ENCODE measurements at places on chromosomes 12 and 14.

DNA sequence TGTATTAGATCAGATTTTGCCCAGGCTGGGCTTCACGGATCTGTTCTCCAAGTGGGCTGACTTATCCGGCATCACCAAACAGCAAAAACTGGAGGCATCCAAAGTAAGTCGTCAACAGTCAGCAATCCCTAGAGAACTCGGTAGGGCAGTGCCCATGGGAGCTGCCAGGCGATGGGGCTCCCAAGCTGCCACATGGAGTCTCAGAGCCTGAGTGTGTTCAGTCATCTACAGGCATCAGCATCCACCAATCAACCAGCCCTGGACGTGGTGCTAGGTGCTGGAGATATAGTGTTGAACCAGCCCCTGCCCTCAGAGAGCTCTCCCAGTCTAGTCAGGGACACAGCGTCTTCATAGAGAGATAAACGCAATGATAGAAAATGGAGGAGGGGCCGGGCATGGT is 6.9 kb downstream of the SERPINA4 start:
- no peak for DNase-seq

DNA sequence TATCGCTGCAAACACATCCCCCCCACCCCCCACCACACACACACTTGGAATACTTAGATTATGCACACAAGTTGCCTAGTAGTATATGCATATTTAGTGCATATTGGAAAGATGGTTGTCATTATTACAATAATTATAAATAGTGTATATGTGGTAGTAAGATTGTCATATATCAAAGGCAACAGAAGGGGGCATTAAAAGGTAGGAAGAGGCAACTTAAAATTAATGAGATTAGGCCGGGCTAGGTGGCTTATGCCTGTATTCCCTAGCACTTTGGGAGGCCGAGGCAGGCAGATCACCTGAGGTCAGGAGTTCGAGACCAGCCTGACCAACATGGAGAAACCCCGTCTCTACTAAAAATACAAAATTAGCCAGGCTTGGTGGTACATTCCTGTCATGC is 52.1 kb downstream of the GSC start:
- no peak for DNase-seq

- DNase-seq, result no peak
Measured at GRCh38 chr12:83971781-83972180, 940.8 kb downstream of the SLC6A15 start.

DNA sequence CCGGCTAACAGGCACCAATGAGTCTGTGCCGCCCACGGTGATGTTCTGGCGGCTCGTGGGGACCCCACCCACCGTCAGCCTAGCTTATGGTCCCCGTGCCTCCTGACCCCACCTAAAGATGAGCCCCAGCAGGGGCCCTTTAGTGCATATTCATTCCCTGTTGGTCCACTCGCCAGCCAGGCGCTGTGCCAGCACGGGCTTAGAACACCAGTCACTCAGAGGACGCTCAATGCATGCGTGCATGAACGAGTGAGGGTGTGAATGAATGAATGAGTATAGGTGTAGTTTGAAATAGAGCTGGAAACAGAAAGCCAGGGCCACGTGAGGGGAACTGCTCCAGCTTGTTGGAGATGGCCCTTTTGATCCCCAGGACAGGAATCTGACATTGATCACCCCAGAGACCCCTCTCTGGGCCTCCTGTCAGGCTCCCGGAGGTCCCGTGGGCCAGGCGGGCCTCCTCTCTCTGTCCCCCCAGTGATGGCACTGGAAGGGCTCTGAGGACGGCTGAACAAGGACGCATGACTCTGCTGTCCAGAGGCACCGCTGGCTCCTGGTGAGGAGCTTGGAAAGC is 193.9 kb upstream of the C14orf180 start:
- DNase-seq, result no peak

GRCh38 chr12:6614513-6615172 is 7.5 kb upstream of the CHD4 start:
- no peak for DNase-seq

DNA sequence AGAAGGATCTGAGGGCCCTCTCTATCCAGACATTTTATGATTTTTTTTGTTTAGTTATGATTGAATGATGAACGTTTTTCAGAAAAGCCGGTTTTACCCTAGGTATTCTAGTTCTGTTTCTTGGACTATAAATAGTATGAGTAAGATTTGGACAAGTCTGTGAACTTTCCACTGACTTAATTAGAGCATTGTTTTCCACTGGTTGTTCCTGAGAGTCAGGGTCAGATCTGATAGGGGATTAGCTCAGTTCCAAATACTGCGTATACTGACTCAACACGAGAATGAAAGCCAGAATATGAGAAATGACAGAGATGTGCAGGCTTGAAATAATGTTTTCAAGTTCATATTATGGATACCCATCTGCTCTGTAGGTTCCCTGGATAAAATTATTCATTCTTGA is 361.6 kb downstream of the AEBP2 start:
- no peak for DNase-seq

GRCh38 chr12:123071099-123071800 is 79.6 kb downstream of the PITPNM2 start:
- no peak for DNase-seq

DNA sequence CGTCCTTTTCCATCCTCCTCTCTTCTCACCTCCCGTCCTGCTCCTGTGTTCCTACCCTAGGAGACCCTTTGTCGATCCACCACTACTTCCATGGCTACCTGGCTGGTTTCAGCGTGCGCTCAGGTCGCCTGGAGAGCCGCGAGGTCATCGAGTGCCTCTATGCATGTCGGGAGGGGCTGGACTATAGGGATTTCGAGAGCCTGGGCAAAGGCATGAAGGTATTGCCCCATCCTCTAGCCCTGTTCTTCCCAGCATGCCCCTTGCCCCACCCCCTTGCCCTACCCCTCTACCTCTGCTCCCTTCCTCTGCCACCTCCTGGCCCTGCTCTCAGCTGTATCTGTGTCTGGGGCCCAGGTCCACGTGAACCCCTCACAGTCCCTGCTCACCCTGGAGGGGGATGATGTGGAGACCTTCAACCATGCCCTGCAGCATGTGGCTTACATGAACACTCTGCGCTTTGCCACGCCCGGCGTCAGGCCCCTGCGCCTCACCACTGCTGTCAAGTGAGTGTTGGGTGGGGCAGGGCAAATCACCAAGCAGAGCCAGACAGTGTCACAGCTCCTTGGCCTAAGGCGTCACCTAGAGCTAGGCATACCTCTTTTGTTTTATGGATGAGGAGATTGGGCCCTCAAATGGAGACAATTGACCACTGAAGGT is 12.8 kb downstream of the CLSTN3 start:
- DNase-seq, result no peak

GRCh38 chr14:28946267-28946666 is 179.7 kb downstream of the FOXG1 start:
- no peak for DNase-seq

DNA sequence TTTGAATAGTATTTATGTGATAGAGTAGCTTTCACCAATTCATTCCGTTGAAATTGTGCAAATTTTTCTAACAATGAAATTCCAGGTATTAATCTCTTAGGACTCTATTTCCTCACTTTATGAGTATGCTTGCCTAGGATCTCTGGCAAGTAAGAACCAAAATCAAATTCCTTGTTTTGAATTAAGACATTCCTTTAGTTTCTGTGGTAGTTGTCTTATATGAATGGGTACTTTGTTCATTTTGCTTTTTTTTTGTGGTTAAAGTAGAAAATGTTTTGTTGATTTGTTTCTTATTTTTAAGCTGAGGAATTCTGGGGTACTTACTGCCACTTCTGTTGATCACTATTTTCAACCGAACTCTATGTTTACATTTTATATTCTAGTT is 59.8 kb downstream of the KITLG start:
- DNase-seq, result no peak

GRCh38 chr12:3614806-3615466 is 123.9 kb downstream of the PRMT8 start:
- no peak for DNase-seq

GRCh38 chr12:4107436-4107878 is 166.1 kb upstream of the CCND2 start:
- DNase-seq, result peak; percentile 60

DNA sequence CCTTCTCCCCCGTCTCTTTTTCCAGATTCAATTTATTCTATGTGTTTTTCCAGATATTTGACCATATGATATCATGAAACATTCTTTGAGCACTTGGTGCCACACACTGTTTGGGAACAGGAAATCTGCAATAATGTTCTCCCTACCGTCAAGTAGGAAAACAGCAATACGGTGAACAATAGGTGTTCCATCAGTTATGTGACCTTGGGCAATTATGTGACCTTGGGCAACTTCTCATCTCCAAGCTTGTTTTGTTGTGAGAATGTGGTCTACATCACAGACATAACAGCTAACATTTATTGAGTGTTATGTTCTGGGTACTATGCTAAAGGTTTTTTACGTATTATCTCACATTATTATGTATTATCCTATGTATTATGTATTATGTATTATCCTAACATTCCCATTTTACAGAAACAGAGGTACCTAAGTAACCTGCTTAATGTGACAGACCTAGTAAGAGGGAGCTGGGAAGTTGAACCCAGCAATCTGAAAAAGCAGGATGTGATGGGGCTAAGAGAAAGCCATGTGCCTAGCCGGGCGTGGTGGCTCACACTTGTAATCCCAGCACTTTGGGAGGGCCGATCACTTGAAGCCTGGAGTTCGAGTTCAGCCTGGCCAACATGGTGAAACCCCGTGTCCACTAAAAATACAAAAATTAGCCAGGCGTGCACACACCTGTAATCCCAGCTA is 1.2 kb upstream of the NEK9 start:
- no peak for DNase-seq

GRCh38 chr12:57894399-57895292 is 46.7 kb upstream of the ATP23 start:
- DNase-seq, result no peak

- DNase-seq, result no peak
Measured at GRCh38 chr14:94780536-94781399, 10.9 kb upstream of the GSC start.

DNA sequence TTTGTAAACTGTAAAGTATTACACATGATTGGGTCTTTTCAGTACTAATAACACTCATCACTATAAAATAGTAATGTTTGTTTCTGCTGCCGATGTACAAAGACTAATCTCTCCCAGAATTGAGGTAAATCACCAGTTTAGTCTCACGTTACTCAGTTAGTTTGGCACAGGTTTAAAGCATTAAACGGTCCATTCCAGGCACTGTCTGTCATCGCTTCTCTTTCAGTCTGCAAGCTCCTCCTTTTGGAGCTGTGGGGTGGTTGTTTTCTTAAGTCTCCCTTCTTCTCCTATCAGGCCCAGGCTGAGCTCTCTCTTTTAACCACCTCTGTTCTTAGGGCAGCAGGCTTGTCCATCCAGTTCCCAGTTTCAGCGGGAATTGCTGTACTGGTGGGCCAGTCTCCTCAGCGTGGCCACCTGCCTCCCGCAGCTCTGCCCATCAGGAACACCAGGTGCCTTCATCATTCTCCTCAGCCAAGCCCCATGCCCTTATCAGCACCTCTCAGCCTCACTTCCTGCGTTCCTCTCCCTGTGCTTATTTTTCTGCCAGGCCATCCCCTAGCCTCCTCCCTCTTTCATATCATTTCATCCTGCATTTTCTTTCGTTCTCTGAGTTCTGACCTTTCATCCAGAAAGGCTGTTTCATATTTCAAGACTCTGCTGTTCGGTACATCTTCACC is 149.0 kb downstream of the TGFB3 start:
- no peak for DNase-seq

- no peak for DNase-seq
Measured at GRCh38 chr12:16467272-16467671, 119.8 kb downstream of the MGST1 start.

- no peak for DNase-seq
Measured at GRCh38 chr12:50614167-50614759, 109.5 kb downstream of the DIP2B start.

DNA sequence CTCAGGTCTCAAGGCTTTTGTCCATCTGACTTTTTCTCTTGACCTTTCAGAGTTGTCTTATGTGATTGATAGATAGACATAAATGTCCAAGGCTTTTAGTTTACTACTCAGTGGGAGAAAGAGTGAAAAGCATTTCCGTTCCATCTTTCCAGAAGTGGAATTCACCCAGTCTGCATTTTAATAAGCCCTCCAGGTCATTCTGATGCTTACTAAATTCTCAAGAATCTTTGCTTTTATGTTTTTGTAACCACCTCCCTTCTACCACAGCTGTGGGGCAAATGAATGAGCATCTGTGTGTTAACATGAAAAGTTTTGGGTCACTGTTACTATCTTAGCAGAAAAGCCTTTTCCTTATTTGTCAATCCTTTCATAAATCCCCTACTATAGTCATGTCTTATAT is 251.4 kb downstream of the LRIG3 start:
- no peak for DNase-seq

DNA sequence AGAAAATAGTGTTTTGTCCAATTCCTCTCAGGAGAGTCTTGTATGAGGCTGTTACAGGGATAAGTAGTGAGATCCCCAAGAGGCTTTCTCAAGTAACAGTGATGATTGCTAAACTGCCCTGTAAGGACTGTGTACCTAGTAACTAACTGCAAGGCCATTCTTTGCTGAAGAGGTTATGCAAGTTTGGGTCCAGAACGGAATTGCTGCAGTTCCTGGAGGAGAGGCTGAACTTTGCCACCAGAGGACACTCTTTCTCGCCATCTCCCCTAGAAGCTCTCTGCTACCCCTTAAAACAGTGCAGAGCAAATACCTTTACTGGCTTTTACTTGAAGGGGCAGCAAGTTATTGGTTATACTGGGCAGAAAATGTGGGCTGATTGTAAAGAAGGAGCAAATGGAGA is 180.0 kb downstream of the RBM19 start:
- no peak for DNase-seq

GRCh38 chr12:57803319-57803893 is 15.1 kb downstream of the AVIL start:
- peak; percentile 43 for DNase-seq
